ENCODE measurements at places on chromosomes 2 and 18.
A peak's percentile ranks its signal among the peaks of the same experiment; 100 is the strongest.

DNA sequence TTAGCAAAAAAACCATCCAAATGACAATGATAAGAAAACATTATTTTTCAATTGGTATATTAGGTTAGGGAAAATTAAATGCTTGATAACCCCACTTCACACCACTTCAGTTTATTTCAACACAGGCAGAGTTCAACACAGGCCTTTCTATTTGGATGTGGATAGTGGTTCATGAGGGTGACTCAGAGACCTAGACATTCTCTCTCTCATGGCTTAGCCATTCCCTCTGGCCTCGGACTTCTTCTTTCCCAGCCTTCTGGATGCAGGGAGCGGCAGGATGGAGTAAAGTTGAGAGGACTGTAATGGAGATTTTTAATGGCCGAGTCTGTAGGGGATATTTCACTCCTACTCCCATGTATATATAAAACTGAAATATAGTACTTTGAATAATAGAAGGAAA, 109.7 kb downstream of the CTNNA2 start:
- DNase-seq = no peak

GRCh38 chr2:109715313-109715805, 78.7 kb upstream of the RGPD5 start:
- no peak for DNase-seq

DNA sequence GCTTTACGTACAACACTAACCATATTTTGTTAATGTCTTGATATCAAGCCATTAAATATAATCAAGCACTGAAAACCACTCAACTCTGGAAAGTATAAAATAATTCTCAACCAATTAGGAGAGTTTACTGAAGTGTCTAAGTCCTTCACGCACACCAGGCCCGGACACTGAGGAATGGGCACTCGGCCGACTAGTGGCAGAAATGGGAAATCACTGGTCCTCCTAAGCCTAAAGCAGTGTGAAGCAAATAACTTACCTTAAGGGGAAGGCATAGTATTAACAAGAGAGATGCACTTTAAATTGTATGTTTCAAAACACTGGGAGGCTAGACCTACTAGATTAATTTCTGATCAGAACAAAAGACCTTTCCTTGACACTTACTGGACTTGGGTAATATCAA, 45.7 kb downstream of the FAM210A start:
- DNase-seq = peak; percentile 6

DNA sequence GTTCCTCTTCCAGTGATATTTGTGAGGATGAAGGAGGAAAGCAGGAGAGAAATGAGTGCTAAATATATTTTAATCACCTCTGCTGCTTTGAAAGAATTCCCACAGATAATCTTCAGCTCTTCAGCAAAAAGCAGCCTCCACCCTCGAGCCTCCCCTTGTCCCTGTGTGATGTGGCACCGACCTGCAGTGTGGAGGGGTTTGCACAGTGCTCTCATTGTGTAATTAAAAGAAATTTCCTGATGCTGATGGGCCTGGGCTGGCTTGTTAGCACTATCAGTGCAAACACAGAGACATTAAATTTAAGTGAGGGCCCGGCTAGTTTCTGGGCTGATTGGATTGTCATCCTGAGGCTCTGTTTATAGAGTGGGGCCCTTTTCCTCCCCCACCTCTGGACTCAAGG, 53.4 kb downstream of the KIF5C start:
- no peak for DNase-seq

DNA sequence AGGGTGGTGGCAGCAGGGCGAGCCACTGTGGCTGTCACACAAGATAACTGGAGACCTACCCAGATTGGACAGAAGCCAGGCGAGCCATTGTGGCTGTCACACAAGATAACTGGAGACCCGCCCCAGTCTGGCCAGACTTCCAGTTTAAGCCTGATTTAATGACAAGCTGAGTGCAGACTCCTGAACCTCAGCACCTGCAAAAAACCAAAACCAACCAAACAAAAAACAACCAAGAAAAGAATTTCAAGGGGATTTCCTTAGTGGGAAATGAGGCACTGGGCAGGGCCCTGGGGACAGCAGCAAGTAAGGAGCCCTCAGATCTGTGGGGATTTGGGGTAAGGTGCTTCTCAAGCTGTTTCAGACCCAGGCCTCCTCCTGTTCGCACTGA, 95.2 kb upstream of the BOD1L2 start:
- DNase-seq = no peak

DNA sequence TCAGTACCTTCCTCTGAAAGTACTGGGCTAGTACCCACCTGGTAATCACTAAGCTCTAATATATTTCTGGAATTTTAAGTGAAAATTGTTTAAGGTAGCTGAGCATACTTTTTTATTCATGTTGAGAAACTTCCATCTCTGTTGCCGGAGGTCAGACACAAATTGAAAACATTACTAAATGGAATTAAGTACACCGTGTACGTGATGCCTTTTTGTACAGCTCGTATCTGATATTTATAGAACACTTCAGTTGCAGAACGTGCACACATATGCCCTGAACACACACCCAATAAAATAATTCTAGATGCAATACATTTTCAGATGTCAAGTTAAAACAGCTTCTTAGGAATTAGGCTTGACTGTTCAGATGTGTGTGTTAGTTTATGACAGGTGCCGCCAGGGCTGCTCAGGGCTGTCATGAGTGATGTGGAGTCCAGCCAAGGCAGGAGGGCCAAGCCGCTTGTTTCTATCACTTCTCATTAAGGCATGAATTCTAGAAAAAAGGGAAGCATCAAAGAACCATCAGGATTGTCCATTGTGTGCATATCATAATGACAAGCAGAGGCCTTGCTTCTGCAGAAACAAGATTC, 80.9 kb upstream of the FOSL2 start:
- no peak for DNase-seq

- no peak for DNase-seq
These were observed 79.8 kb downstream of the PTGR3 start for GRCh38 chr18:75128911-75129716.

- DNase-seq = no peak
These were observed 76.8 kb downstream of the MAPRE2 start for GRCh38 chr18:35117951-35118411.

DNA sequence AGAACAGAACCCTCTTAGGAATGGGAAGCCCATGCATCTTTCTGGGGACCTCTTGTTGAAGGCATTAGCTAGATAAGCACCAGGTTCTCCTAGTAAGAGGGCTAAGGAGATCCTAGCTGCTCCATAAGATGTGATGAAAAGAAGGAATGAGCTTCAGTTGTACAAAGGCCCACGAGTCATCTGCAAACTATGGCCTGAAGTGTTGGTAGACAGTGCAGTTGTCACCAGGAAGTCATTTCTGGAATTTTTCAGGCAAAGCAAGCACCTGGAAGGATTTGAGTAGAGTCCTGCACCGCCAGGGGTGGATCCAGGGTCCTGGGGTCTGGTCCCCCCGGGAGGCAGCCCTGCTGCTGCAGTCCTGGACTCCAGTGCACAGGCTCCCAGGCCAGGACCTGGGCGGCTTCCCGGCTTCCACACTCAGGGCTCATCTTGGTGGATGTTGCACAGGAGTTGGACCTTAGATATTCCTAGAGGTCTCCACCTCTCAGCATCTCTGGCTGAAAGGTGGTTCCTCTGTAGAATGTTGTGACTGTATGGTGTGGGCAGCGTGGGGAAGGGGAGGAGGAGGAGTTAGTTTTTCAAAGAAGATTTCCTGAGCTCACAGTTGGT, 85.3 kb downstream of the LDLRAD4 start:
- DNase-seq = no peak

DNA sequence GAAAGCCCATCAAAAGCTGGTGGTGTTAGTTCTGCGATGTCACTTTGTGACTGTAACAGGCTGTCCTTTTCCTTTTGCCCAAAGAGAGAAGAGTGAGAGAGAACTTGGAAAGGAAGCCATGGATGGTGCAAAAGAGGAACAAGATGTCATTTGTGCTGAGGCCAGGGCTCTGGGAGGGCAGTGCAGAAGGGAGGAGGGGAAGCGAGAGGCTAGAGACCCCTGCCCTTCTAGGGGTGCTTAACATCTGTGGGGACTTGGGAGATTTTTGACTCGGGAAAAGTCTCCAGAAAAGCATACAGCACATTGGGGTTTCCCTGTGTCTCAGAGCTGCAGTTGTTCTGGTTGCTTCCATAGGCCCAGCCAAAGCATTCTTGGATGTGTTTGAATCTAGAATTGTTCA, 49.6 kb downstream of the ZBTB7C start:
- no peak for DNase-seq

DNA sequence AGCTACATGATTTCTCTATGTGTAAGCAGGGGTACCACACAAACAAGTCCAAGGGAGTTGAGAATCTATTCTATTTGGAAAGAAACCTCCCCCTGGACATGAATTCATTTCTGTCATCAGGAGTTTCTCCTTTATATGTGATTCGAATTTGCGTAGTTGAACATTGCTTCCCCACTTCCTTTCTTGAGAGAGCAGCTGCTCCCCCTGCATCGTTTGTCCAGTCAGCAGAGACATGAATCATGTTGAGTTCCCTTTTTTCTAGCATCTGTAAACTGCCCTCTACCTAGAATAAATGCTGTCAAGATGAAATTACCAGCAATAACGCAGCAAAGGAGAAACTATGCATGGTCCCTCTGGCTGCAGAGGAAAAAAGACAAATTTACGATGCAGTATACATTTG, 73.8 kb downstream of the KIF5C start:
- peak; percentile 71 for DNase-seq

DNA sequence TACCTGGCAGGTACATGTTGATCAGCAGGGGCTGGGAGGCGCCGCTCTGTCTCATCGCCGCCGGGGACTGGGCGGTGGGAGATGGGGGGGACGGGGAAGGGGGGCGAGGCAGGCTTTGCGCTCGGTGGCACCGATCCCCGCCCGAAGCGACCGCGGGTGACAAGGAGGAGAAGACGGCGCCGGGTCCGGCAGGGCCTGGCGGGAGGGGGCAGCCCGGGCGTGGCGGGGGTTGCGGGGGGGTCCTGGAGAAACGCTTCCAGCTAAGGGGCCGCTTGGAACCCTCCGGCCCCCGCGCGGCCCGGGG, at the start of gene FEV:
FEV (minus strand) TSS at position 164 of the 304 bp plus-strand sequence; CDS start at position 55, 109 bp downstream.
- DNase-seq = no peak

GRCh38 chr2:31811482-31811881, 199.3 kb downstream of the MEMO1 start:
- no peak for DNase-seq

- no peak for DNase-seq
These were observed 144.6 kb downstream of the ATL2 start for GRCh38 chr2:38232454-38232853.

DNA sequence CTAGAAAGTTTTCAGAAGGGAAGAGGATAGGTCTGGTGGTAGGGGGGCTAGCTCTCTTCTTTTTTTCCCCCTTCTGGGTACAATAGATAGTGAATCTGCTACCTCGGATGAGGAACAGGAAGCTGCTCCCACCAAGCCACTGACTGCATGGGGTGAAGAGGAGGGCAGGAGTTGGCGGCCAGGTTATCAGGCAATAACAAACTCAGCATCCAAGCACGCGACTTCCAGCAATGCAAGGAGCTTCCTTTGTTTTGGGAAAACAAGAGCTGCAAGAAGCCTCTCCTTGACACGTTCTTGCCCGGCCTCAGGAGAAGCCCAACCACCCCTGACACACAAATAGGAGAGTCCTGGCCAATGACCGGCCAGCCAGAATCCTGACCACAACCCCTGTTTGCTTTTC, 32.2 kb downstream of the NHEJ1 start:
- DNase-seq = no peak

DNA sequence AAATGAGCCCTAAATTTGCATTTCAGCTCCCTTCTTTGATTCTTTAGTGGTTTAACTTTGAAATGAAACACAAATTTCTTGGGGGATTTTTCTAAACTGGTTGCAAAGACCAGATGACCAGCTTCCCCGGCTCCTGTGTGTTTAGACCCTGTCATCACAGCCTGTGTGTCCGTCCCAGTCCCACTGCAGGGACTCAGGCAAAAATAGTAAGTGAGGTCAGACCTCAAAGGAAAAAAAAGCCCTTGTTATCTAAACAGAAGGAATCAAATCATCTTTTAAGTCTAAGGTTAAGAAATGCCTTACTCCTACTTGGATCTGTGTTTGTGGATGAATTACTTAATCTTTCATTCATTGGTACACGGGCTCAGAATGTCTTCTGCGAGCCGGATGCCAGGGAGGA, 423.7 kb downstream of the LPIN1 start:
- DNase-seq = peak; percentile 86

- DNase-seq = no peak
These were observed 398.4 kb upstream of the CHST9 start for GRCh38 chr18:27583466-27583865.

DNA sequence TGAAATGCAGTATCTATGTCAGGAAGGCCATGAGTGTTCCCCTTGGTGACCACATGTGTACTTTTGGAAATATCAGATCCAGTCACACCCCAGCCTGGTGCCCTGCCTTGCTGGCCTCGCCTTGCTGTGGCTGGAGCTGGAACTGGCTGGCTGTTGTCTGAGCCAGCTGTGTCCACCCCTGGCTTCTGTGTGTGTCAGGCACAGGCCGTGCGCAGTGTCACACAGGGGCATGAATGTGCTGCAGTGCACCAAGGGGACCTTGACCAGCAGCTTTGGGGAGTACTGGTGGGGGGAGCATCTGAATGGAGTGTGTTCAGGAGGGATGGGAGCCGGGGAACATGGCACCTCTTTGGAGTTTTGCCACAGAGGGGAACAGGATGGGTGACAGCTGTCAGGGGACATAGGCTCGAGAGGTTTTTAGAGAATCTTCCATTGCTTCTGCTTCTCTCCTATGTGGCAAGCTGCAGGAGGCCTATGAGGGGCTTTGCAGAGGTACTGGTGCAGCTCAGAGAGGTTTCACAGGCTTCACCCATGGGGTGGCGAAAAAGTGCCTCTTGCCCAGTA, 44.7 kb upstream of the FAHD2A start:
- DNase-seq = no peak

GRCh38 chr18:35387152-35387571, 10.0 kb upstream of the ZNF396 start:
- DNase-seq = no peak

DNA sequence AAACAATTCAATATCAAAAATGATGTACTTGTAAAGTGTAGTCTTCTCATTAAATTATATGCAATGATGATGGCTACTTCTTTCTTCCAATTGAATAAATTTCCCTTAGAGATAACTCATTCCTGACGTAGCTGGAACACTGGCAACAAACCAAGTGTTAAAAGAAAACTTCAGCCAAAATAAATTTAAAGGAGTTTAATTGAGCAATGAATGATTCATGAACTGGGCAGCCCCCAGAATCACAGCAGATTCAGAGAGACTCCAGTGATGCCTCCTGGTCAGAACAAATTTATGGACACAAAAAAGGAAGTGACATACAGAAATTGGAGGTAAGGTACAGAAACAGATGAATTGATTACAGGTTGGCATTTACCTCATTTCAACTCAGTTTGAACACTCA, 276.5 kb downstream of the DSC3 start:
- DNase-seq = no peak

- DNase-seq = no peak
These were observed 238.0 kb downstream of the UBE2E3 start for GRCh38 chr2:181218401-181218821.

- no peak for DNase-seq
These were observed 23.8 kb upstream of the PTMA start for GRCh38 chr2:231684314-231685223.

GRCh38 chr2:15472133-15472532, 89.0 kb downstream of the NBAS start:
- no peak for DNase-seq

- no peak for DNase-seq
These were observed 78.1 kb downstream of the ASAP2 start for GRCh38 chr2:9284521-9285297.

- DNase-seq = no peak
These were observed 1.4 kb downstream of the TM4SF20 start for GRCh38 chr2:227377467-227378351.

Data from inflammatory macrophage treated with lipopolysaccharide for 1 hour (primary cell).